ENCODE measurements at places on chromosomes 5 and 9.

GRCh38 chr5:74476819-74477453 lies 163.6 kb downstream of the ENC1 start:
- no peak for DNase-seq

DNA sequence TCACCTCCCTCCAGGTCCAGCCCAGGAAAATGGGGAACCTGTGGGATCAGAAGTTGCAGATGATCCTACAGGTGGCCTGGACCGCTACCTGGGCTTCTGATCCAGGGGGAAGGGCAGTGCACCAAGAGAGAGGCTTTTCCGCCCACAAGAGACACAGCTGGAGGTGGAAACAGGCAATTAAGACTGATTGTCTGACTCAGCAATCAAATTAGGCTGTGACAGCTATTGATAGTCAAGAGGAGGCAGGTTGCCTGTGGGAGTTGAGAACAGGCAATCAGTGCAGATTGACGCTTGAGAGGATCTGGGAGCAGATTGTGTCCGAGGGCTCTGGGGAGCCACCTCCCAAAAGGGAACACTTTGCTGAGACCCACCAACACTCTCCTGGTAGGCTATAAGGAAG lies 71.1 kb upstream of the SLC44A1 start:
- DNase-seq, result no peak

DNA sequence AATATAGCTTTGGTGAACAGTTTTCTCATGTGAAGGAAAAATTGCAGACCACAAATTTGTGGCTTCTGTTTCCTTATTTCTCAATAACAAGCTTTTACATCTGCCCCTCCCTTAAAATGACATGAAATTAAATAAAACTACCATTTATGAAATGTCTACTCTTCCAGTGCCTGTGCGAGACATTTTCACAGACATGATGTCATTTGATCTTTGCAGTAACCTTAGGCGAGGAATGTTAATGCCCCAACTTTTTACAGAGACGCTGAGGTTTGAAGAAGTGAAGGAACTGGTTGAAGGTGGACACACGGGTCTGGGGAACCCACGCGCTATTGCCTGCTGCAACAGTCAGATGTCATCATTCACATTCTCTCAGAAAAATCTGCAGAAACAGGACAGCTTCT lies 61.5 kb downstream of the OSTF1 start:
- DNase-seq, result no peak

- no peak for DNase-seq
Observed at GRCh38 chr9:79912318-79913070, 340.7 kb downstream of the TLE4 start.

- DNase-seq, result no peak
Observed at GRCh38 chr5:141328231-141328630, 2.1 kb upstream of the PCDHGA1 start.

DNA sequence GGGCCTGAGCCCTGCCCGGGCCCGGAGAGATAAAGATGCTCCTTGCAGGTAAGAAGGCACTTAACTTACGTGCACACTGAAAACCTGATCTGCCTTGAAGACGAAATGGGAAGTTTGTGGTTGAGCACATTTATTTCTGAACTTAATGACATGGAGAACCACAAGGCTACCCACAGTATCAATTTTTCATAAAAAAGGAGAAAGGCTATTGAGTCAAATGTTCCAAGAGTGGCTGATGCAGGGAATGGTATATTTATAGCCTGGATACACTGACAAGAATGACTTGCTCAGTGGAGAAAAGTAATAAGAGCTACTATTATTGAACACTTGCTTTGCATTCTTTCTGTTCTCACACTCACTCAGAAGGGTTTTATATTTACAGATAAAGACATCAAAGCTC lies 419.3 kb downstream of the ACTL7B start:
- DNase-seq, result no peak

DNA sequence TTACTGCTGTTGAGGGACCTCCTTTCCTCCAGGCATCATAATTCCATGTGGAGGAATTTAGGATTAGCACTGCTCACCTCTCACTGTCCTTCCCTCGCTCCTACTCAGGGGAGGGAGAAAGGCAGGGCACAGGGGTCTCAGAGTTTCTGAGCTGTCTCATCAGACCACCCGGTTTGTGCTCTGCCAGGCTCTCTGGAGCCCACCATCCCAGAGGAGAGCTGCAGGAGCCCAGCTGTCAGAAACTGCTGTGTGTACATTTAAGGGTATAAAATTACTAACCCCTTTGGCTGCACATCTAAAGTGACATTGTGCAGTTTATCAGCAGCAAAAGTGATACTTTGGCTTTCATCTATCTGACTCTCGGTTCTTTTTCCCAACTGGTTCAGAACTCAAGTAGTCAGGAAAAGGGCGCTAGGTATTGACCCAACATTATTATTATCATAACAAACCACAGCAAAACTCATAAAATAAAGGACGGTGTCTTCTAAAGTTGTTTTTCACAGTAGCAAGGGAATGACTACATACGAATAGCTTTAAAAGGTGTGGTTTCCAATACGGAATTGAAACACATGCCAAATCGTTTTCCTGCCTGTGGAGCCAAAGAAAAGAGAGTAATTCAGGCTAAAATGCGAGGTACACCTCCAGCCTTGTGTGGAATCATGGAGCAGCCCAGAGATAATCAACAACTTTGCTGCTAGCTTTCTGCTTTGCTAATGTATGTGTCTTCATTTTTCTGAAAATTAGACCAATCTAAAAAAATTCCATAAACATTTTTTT lies 348.1 kb downstream of the TMEM167A start:
- no peak for DNase-seq

- DNase-seq, result no peak
Observed at GRCh38 chr5:61023131-61023530, 78.1 kb downstream of the NDUFAF2 start.

GRCh38 chr5:95936812-95937397 lies 24.7 kb downstream of the ELL2 start:
- DNase-seq, result no peak

GRCh38 chr9:136619742-136620440 lies 42.8 kb upstream of the EGFL7 start:
- no peak for DNase-seq

DNA sequence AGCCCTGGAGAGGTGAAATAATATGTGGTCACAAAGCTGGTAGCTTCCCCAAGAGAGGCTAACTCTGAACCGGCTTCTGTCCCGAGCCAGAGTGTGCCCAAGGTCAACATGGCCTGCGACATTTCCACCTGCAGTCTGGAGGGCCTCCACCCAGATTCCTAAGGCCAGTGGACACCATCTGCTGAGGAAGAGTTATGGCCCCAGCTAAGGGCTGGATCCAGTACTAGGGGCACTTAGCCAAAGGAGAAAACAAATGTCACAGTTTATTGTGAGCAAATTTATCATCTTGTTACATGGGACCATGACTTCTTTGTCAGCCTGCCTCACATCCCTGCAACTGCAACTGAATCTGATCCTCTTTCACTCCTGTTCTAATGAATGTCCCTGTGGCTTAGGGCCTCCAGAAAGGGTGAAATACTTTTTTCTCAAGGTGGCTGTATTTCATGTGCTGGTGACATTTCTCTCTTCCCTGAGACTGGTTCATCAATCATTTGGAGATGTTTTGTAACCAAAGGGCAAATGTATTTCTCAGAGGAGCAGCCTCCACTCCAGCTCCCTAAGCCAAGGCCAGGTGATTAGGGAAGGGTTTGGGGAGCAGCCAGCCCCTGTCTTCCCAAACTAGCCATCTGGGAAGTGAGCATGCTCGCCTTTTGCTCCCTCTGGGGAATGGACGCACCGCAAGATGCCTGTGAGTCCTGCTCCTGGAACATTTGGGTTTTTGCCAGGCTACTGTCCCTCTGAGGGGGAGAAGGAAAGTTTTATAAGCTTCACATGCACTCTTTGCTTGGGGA lies 148.3 kb downstream of the CMYA5 start:
- no peak for DNase-seq

All from NCI-H1048 (cell line).